ENCODE measurements at places on chromosomes 12 and 14.

GRCh38 chr12:123808167-123808566, 46.1 kb downstream of the DNAH10 start:
- no peak for DNase-seq

DNA sequence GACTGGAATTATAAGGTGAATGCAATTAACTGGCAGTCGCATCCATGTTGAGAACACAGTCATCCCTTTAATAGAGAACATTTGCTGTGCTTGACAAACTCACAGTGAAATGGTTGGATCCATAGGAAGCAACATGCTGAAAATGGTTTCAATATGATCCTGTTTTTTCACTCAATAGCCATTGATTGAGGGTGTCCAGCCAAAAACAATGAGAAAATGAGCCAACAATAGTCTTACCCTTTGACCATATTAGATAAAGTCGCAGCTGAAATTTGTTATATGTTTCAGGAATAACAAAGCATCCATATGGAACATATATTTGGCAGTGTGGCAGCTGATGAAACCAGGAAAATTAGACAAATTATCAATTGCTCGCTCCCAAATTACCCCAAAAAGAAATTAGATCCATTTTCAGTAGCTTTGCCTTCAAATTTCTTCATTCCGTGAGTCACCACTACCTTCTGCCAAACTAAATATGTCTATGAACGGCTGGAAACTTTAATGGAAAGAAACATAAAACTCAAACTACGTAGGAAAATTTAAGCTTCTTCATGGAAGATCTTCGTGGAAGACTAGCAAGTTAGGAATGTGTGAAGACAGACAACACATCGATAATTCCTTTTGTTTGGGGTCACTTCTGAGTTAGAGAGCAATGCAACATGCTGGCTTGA, 17.4 kb downstream of the IGF1 start:
- DNase-seq: no peak

DNA sequence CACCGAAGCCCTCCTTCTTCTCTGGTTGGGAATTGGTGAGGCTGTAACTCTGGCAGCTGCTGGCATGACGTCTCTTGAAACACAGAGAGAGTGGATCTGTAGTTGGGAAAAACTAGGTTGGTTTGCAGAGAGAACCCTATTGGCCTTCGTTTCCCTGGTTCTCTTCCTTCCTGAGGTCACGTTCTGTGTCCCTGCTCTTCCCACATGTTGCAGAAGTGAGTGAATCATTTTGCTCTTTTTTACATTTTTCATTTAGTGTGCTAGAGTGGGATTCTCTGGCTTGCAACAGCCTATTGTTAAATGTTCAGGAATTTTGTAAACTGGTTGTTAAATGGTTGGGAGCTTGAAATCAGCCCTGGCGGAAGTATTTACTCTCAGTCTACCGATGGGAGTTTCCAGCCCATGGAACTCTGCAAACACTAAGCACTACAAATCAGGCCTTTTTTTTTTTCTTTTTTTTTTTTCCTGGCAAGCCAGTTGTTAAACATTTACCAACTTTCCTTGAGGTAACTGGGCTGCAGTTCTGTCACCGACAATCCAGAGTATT, 26.8 kb upstream of the CKAP4 start:
- DNase-seq: no peak

- DNase-seq: no peak
Measured at GRCh38 chr14:96421236-96421635, 29.3 kb downstream of the AK7 start.

DNA sequence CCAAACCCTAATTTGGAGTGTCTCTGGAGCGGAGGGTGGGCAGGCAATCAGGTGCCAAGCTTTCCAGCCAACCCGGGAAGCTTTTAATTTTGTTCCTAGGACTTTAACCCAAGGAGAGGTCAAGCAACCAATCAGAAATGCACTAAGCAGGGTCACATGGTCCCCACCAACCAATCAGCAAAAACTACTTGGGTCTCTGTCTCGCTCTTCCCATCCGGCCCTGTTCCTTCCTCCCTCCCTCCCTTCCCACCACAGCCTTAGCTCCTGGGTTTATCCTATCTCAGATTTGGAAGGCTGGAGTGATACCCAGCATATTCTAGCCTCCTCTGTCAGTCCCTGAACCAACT, 7.3 kb downstream of the HOXC5 start:
- no peak for DNase-seq

DNA sequence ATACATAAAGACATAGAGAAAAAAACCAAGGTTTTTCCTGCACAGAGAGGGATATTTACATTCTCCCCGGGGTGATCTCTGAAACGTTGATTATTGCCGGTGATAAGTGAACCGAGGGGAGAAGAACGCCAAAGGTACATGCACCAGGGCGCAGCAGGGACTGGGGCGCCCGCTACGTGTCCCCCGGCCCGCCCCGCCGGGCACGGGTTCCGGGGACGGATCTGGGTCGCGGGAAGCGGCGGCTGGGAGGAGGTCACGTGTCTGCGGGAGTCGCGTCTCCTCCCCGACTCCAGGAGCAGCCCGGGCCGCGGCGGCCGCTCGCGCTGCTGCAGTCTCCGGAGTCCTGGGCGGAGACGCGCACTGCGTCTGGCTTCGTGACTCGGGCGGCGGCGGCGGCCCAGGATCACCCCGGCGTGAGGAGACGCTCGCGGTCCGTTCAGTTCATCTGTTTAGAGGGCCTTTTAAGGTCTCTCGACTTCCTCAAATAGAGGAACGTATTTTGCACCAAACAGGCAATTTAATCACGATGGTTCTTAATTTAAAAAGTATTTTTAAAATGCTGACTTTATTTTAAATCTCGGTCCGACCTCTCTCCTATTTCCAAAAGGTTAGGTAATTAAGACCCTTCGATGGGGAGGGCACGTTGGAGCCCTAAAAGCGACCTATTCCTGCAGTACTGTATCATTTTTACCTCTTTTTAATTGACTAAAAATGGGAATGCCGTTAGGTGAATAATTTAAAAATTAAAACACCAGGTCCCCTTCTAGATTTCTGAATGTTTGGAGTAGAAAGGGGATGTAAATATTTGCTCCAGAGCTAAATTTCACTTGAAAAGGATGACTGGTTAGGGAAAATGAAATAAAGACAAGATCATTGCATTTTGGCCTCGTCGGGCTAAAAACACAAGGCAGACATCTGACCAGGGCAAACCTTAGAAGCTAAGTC, 1.8 kb upstream of the BHLHE41 start:
- no peak for DNase-seq

GRCh38 chr14:57822081-57822480, 43.8 kb downstream of the SLC35F4 start:
- no peak for DNase-seq

DNA sequence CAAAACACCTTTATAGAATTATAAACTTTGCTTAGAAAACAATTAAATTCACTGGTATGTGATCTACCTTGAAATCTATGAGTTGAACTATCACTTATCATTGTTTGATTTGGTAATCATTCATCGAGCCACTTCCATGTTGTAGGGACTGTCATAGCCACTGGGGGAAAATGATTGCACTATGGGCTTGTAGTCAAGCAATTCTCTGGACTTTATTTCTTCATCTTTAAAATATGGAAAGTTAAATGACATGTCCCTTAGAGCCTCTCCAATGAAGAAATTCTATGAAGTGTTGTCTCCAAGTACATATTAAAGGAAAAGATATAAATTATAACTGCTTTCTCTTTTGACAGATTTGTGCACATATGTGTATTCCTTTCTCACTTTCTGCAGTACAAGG, 97.3 kb downstream of the NELL2 start:
- DNase-seq: no peak

DNA sequence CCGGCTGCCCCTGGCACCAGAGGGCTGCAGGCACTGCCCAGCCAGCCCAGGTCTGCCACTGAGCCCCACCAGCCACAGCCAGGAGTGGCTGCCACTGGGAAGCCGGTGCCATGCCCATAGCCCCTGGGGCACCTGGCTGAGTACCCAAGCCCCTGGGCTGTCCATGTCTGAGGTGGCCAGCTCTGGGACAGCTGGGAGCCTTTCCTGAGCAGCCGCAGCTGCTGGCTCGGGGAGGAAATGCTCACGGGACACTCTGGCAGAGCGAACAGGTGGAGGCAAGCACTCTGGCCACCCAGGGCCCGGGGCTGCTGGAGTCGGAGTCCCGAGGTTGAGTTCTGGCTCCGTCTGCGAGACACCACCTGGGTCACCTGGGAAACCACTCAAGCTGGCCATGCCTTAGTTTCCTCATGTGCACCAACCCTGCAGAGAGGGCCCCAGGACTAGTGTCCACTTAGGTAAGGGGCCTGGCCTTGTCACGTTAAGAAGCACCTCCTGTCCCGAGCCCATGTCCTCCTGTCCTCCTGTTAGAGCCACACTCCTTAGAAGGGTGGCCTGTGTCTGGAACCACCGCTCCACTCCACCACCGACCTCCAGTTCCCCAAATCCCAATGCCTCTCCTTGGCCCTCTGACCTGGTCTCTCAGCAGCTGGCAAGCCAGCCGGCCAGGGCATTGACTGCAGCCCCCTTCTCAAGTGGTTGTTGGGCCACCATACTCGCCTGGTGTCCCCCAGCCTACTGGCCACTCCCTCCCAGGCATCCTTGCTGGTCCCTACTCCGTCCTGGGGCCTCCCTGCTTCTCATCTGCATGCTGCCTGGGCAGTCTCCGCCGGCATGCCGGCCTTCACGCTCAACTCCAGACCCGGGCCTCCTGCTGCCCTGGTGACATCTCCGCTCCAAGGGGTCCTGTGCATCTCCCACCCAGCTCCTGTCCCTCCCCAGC, 45.3 kb downstream of the BEGAIN start:
- no peak for DNase-seq

- DNase-seq: no peak
Measured at GRCh38 chr14:24310646-24311604, at the start of gene LTB4R. TSS of gene LTB4R (plus strand) at chr14:24311502. CDS start at chr14:24315652, 4,150 bp downstream.

DNA sequence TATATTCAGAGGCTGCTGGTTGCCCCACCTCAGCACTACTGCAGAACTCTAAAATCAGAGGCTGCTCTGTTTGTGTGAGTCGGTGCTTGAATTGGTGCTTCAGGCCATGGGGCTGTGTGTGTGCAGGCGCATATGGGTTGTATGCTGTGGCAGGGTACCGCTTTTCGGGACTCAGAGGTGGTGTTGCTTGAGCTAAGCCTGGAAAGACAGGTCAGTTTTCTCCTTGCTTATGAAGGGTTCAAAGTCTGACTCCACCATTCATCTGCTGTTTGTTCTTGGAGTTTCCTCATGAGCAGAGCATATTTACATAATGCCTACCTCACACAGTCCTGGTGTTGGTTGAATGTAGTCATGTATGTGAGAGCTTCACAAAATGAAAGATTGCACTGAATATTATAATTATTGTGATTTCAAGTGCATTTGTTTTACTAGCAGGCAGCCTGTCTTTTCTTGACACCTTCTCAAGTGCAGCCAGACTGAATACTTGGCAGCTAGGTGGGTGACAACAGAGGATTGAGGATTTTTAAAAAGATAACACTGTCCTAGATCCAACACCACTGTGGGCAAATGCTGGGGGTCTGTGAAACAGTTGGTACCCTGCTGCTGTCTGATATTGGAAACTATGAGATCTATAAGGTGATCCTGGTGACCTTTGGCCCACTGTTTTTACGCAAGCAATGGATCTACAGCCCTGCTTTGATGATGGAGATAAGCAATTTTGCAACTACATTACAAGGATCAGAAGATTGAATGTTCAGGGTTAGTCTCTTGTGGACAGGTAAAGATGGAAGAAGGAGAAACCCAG, 1.0 kb upstream of the ANG start:
- DNase-seq: no peak

- no peak for DNase-seq
Measured at GRCh38 chr12:612293-612692, 51.0 kb downstream of the NINJ2 start.

- no peak for DNase-seq
Measured at GRCh38 chr12:50053583-50053982, 3.8 kb upstream of the ASIC1 start.

DNA sequence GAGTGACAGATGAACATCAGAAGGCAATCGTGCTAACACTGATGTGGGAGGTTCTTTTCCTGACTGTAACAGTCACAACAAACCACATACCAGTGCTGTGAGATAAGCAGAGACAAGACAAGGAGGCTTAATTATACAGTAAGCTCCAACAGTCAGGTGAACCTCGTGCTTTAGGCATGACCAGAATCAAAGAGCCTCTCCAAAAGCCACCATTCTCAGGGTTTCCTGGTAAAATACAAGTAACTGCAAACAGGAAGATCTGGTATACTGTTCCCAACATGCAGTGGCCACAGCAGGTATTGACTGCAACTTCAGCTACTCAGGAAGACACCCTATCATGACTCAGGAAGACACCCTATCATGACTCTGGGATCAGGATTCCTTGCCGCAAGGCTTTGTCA, 47.3 kb upstream of the GTF2A1 start:
- DNase-seq: peak; percentile 98
